Activated CD4-positive, alpha-beta memory T cell treated with anti-CD3 and anti-CD28 coated beads for 36 hours (primary cell): ENCODE measurements at places on chromosomes 13 and 19.

DNA sequence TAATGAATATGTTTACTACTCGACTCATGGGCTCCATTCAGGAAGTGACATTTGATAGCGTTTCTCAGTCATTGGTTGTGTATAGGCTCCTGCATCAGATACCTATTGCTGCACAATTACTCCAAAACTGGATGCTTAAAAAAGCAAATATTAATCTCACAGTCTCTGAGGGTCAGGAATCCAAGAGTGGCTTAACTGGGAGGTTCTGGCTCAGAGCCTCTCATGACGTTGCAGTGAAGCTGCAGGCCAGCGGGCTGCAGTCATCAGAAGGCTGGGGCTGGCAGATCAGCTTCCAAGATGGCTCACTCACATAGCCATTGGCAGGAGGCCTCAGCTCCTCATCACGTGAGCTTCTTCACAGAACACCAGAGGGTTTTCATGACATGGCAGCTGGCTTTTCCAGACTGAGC lies 525.1 kb upstream of the NBEA start:
- DNase-seq: no peak

DNA sequence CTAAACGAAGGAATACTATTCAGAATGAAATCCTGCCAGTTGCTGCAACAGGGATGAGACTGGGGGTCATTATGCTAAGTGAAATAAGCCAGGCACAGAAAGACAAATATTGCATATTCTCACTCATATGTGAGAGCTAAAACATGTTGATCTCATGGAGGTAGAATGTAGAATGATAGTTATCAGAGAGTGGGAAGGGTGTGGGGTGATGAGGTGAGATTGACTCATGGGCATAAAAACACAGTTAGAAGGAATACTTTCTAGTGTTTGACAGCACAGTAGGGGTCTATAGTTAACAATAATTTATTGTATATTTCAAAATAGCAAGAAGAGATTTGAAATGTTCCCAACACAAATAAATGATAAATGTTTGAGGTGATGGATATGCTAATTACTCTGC lies 7.8 kb upstream of the OR7C2 start:
- no peak for DNase-seq

DNA sequence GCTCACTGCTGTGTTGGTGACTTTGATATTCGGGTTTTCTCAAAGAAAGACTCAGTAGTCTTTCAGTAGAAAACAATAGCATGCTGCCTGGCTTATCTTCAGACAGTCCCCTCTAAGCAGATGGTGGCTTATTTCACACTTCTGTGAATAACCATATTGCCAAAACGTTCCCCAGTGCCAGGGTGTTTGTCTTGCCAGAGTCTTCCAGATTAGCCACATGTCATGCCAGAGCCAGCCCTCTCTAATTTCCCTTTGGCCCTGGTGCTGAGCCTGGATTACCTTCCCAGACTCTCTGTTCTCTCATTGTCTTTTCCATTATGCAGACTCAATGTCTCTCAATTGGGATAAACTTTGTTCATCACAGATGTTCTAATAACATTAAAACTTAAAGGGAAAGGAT lies 488.0 kb upstream of the ATXN8OS start:
- DNase-seq: no peak

GRCh38 chr13:37929308-37929707 lies 59.7 kb upstream of the TRPC4 start:
- no peak for DNase-seq

DNA sequence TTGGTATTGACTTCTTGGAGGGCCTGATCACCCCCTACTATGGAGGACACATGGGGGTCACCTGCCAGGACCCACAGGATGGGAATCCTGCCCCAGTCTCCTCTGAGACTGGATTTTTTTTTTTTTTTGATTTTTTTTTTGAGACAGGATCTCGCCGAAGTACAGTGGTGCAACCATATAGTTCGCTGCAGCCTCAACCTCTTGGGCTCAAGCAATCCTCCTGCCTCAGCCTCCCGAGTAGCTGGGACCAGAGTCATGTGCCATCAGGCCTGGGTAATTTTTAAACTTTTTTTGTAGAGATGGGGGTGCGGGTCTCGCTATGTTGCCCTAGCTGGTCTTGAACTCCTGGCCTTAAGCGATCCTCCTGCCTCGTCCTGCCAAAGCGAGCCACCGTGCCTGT lies 14.2 kb upstream of the ADGRE5 start:
- DNase-seq: no peak
